ENCODE measurements at places on chromosomes 11 and 22.
A peak's percentile ranks its signal among the peaks of the same experiment; 100 is the strongest.

DNA sequence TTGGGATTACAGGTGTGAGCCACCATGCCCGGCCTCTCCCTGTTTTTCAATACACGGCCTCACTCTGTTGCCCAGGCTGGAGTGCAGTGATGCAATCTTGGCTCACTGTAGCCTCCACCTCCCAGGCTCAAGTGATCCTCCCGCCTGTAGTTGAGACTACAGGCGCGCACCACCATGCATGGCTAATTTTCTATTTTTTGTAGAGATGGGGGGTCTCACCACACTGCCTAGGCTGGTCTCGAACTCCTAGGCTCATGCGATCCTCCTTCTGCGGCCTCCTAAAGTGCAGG is 11.5 kb downstream of the GATD1 start:
- DNase-seq, result no peak

- DNase-seq, result no peak
Observed at GRCh38 chr11:29208117-29208516, 808.7 kb downstream of the KCNA4 start.

DNA sequence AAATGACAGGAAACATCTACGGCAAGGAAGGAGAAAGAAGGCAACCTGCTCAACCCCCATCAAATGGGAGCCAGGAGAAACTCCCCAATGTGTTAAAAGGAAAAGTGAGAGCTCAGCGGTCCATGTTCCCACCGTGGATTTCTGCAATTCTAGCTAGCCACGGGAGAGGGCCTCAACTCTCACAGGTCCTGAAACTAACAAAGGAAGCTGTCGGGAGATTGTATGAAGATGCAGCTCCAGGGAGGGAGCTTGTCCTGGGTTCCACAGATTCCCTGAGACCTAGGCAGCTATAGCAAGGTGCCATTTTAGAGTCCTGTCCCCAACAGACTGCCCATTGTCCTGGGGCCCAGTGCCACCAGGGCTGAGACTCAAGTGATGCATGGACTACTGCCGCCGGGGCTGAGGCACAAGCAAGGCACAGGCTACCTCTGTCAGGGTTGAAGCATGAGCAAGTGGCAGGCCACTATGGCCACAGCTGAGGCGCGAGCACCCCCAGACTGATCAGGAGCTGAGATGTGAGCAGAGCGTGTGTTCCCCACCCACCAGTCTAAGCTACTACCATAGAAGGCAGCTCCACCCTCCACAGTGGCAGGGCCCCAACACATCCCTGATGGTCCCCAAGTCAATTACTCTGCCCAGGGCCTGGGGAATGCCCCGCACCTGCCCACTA is 31.3 kb downstream of the RSF1 start:
- DNase-seq, result no peak

- DNase-seq, result no peak
Observed at GRCh38 chr22:46551321-46551720, 13.9 kb upstream of the CELSR1 start.

DNA sequence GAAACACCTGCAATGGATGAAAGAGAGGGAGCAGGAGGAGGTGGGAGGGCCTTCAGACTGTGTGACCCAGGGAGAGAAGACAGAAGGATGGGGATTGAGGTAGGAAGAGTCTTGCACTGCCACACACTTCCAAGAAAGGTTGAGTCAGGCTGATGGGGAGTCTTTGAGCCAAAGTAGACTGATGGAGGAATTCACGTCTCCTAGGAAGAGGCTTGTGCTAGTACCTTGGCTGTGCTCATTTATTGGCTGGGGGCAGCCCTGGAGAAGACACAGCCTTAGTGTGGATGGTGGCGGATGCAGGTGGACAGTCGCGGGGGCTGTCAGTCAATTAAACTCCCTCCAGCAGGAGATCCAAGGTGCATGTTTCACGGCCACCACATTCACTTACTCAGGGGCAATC is 16.2 kb upstream of the ACCSL start:
- no peak for DNase-seq

- no peak for DNase-seq
Observed at GRCh38 chr11:42422090-42422489, 889.7 kb upstream of the API5 start.

- DNase-seq, result no peak
Observed at GRCh38 chr22:35076630-35077029, 10.7 kb downstream of the ISX start.

DNA sequence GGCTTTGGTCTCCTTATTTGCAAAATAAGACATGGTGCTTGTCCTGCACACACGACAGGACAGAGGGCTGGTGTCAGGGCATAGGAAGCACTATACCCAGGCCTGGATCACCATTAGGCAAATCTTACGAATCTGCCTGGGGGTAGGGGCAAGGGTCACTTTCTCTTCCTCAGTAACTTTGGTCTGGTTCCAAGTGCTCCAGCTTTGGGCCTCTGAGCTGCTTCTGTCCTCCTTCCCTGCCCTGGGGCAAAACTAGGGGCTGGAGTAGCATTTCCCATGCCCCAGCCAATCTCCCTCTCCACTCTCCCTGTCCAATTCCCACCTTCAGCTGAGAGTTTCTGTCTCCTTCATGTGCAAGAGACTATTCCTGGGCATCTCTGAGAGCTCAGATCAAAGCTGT is 123.7 kb upstream of the NECTIN1 start:
- no peak for DNase-seq

DNA sequence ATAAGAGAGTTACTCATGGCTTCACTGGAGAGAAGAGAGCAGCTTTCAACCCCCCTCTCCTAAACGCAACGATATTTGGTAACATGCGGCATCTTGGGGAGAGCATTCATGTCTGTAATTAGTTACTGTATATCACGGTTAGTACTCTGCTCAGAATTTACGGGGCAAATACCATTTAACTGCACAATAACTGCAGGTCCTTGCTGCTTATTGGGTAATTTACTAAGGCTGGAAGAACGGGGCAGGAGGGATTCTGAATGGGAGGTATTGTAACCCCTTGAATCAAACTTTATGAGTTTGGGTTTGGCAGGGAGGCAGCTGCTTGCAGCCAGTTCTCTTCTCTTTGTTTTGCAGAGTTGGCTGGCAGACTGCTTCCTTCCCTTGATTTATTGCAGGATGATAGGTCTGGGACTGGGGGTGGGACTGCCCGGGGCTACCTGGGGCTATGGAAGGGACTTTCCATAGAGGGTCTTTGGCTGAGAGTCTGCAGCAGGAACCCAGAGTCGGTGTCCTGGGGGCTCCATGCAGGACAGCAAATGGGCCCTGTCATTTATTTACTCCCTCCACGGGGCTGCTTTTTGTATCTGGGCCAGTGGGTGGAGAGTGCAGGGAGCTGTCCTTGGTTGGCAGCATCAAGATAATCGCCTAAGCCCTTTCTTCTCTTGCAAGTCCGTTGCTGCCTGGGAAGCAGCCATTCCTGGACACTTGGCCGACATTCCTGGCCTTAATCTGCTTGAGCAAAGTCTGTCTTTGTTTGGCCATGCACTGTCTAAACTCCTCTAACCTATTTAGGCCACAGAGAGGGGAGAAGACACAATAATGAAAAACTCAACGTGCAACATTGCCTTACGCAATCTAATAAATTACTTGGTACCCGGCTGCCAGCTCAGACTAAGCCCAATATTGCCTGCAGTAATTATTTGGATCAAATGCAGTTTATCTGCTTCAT is 188.9 kb downstream of the ST3GAL4 start:
- peak; percentile 56 for DNase-seq

DNA sequence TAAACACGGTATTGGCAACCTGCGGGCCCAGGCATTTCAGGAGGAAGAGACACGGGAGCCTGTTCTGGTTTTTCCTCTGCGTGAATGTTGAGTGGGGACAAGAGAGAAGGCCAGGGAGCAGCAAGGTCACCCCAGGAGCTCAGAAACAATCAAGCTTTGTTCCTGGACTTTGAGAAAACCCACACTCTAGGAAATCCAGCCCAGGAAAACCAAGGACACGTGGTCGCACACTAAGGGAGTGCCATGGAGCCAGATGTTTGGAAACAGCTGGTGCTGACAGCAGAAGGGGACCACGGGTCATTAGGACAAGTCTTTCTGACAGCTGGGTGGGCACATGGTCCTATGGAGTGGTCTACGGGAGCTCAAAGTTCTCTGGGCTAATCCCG is 44.1 kb downstream of the MYH9 start:
- DNase-seq, result no peak

Data from SK-N-MC (cell line).